H7 (cell line): ENCODE measurements at places on chromosomes 12 and 14.

- peak; percentile 21 for DNase-seq
Measured at GRCh38 chr12:26402648-26403047, 207.3 kb downstream of the SSPN start.

- DNase-seq = peak; percentile 40
Measured at GRCh38 chr14:24377657-24378056, 9.7 kb downstream of the NFATC4 start.

DNA sequence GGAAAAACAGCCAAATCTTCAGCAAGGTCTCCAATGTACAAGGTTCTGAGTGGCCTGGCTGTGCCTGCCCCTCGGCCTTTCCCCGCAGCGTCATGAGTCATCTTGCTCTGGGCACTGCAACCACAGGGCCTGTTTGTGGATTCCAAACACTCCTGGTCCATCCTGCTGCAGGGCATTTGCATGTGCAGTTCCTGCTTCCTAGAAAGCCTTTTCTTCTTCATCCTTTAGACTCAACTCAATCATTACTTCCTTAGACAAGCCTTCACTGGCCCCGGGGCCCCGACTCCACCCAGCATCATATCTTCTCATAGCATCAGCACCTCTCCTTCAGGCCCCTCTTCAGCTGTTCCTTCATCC lies 101.8 kb upstream of the EGLN3 start:
- DNase-seq = no peak

DNA sequence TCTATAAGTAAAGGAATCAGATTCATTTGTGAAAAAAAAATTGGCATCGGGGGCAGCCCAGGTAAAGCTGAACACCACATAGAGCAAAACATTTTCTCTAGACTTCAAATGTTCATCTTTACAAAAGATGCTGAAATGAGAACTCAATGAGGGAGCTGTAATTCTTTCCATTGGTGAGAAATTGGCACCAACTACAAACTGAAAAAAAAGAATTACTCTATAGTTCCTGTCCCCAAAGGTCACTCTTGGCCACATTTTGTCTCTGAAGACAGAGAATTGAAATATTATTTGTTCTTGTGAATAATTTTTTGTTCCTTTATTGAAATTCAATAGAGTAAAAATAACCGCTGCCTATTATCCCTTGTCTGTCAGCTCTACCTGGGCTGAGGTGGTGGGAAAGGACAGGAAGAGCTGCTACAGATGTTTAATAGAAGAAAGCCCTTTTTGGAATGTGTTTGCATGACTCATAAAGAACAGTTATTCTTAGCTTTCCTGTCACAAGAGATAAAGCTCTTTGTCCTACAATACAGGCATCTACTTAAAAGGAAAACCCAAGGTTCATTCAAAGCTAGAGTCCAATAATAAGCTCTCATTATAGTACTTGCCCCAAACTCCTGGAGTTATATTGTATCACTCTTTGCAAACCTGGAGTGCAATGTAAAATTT lies 380.1 kb upstream of the KITLG start:
- no peak for DNase-seq

- no peak for DNase-seq
Measured at GRCh38 chr12:80979816-80980215, 42.1 kb upstream of the LIN7A start.

DNA sequence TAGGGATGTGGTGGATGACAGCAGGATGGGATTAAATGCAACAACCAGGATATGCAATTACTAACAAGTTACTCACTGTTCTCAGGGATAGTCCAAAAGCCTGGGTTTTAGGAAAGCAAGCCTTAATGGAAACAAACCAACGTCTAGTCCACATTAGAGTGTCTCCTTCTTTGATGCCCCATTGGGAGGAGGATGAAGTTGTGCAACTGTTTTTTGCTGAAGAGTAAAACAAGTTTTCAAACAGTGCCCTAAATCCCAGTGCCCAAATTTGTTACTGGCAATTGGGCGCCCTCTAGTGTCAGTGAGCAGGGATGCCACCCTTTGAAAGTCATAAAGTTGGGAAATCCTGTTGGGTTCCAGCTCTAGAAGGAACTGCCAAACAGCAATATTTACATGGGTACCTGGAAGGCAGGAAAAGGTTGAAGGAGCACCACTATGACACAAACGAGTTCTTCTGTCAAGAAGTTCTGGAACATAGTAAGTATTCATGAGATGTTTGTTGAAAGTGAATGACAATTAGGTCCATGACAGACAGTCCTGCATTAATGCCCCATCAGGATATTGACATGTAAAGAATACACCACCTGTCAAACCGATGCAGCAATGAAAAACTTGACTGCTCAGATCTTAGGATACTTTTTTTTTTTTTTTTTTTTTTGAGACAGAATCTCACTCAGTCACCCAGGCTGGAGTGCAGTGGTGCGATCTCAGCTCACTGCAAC lies 11.1 kb upstream of the DPF3 start:
- DNase-seq = peak; percentile 49

DNA sequence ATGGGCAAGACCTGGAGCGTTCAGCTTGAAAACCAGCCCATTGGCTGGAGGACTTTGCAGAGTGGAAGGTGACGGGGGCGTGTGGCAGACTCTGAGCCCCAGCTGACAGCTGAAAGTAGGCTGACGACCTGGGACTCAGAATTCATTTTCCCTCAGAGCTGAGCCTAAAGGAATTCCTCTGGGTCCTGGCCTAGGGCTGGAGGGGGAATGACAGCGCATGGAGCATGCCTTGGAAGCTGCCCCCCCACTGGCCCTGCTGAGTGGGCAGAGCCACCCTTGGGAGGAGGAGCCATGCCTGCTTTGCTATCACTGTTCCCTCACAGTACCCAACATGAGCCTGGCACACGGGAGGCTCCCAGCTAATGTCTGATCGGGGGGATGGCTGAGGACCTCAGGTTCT lies 25.4 kb upstream of the SMOC1 start:
- DNase-seq = no peak

DNA sequence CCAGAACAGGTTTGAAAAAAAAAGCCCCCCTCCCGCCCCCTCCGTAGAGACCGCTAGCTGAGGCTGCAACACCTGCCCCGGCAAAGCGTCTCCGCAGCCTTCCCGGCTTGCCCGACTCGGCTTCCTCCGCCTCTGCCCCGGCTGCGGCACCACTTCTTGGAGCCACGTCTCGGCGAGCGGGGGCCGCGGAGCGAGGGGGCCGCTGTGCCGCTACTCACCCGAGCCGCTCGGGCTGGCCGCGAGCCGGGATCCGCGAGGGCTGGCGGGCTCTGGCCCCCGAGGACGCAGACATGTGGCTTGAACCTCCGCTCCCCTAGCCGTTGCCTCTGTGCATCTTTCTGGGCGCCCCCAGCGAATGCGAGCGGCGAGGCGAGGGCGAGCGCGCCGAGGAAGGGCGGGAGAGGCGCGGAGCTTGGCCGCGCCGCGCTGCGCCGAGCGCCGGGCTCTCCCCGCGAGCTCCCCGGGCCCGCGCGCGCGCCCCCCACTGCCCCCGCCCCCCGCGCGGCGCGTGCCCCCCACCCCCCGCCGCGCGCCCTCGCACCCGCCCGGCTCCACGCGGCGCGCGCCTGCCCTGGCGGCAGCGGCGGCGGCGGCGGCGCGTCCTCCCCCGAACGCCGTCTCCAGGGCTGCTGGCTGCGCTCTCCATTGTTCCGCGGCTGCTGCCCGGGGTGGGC lies 249.5 kb downstream of the APAF1 start:
- DNase-seq = peak; percentile 78

DNA sequence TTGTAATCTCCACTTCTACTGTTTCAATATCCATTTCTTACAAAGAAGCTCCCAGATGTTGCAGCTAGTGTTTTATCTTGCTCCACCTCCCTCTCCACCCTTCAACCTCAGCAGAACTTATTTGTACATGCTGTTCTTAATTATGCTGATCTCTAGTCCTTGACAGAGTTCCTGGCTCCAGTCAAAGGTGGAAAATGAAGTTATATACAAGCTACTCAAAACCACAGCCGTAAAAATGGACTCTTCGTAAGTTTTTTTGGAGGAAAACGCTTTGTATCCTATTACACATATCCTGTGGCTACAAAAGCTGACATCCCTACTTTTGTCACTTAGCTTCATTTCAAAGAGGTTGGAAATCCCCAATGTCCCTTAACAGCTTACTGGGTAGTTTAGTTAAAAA lies 1.3 kb downstream of the CLEC1A start:
- no peak for DNase-seq

GRCh38 chr12:32400866-32401265 lies 1.5 kb downstream of the FGD4 start:
- no peak for DNase-seq

DNA sequence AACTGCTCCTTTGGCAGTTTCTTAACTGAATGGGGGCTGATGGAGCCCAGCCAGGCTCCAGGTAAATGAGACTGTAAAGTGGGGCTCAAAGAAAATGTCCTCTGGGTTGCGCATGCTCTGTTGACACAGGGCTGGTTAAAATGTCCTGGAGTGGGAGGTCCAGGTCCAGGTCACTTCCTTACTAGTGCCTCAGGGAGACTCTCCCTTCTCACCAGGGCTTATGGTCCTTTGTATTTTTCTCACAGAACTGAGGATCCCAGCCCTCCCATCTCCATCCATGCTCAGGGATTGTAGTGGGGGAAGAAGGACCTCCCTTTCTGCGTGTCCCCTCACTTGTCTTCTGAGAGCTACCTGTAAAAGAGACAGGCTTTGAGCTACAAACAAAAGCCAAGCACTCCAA lies 77.5 kb downstream of the SSPN start:
- DNase-seq = no peak

DNA sequence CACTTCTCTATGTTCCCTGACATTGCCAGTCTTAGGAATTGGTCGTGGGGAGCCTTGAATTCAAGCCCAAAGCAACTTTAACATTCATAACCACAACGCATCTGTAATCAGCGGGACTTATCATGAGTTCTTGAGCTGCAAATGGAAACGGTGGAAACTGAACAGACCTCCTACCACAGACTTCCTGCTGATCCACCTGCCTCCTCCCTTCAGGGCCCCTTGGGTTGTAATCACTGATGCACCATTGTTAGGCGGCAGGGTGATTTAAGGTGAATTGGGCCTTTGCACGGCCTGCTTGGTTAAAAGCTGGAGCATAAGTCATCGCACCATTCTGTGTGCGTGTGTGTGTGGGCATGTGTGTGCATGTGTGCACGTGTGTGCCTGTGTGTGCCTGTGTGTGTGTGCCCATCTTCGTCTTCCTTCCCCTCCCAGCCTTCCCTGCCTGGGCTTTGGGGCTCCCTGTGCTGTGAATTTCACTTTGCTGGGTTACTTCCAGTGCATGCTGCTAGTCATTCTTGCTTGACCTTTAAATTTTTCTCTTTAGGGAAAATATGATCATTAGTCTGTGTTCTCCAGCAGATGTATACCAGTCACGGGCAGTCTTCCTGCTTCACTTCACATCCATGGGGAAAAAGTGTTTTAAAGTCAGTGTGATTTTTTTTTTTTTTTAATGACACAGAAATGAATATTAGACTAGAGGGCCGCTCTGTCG lies 29.1 kb downstream of the CHST11 start:
- no peak for DNase-seq

- DNase-seq = no peak
Measured at GRCh38 chr14:81298122-81298521, 77.4 kb upstream of the GTF2A1 start.

GRCh38 chr12:39389399-39390150 lies 53.3 kb downstream of the KIF21A start:
- DNase-seq = no peak

- DNase-seq = peak; percentile 69
Measured at GRCh38 chr14:64952598-64953309, 10.2 kb upstream of the GPX2 start.

DNA sequence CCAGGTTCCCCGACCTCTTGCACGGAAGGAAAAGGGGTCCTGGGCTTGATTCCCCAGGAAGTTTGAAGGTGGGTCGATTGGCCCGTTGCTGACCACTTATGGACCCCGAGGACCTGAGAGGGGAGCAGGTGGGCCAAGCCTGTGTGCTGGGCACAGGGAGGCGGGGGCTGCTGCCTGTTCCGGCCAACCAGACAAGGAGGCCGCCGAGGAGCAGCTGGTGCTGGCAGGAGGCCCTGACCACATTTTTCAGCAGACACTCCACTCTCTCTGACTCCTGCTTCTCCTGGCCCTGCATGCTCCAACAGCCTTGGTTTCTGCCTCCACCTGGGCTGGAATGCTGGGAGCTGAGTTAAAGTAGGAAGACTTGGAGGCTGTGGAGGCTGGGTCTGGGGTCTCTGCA lies 42.8 kb downstream of the NOS1 start:
- DNase-seq = no peak
